ENCODE measurements at places on chromosomes 1 and 21.
A peak's percentile ranks its signal among the peaks of the same experiment; 100 is the strongest.

DNA sequence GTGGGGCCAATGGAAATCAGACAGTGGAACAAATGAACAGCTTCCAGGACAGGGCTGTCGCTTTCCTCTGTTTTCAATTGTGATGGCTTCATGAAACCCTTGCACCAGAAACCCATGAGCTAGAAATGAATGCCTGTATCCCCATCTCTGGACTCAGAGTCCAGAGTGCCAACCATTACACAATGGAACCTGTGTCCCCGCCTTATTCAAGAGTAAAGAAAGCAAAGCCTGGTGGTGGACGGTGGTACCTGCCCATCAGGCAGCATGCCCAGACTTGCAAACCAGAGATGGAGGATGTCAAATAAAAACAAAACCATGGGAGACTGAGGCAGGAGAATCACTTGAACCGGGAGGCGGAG lies 4.4 kb upstream of the CAPN2 start:
- no peak for DNase-seq

DNA sequence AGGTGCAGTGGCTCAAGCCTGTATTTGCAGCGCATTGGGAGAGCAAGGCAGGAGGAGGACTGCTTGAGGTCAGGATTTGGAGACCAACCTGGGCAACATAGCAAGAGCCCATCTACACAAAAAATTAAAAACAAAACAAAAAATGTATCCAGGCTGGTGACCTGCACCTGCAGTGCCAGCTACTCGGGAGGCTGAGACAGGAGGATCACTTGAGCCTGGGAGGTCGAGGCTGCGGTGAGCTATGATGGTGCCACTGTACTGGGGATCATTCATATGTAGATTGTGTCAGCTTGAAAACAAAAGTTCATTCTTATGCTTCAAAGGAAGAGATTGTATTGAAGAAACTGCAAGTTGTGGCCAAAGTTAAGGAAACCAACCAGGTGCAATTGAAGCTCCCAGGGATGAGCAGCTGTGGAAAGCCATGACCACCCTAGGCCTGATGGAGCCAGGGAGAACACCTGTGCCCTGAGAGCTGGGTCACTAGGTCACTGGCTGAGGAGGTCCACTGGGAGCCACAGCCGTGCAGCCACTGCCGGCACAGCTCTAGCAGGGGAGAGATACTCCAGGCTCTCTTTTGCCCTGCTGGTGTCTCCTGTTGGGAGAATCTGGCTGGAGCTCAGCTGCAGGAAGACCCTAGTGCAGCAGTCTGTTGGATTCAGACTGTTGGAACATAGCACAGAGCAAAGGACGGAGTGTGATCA lies 13.3 kb upstream of the BRWD1 start:
- no peak for DNase-seq

- no peak for DNase-seq
Observed at GRCh38 chr1:220565670-220566069, 37.7 kb downstream of the MARK1 start.

GRCh38 chr1:8818325-8818775 lies 910 bp upstream of the RERE start:
- DNase-seq, result no peak

DNA sequence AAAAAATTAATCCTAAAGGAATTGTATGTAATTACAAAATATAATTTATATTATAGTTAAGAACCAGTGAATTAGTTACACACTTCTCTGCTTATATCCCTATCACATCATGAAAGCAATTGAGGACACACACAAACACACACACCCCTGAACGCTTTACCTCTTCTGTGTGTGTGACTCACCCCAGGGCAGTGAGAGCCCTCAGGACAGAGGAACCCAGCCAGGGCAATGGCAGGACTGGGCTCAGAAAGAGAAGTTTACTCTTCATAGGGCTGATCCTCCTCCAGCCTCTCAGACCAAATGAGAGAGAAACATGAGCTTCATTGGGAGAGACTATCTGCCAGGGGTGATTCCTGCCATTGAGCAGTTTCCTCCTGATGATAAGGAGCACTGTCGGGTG lies 38.1 kb downstream of the SLC44A3 start:
- no peak for DNase-seq

- no peak for DNase-seq
Observed at GRCh38 chr21:44858791-44859190, 14.7 kb downstream of the PTTG1IP start.

- no peak for DNase-seq
Observed at GRCh38 chr1:110668549-110668948, 6.2 kb downstream of the KCNA3 start.

- no peak for DNase-seq
Observed at GRCh38 chr1:231070758-231071444, 30.8 kb upstream of the FAM89A start.

DNA sequence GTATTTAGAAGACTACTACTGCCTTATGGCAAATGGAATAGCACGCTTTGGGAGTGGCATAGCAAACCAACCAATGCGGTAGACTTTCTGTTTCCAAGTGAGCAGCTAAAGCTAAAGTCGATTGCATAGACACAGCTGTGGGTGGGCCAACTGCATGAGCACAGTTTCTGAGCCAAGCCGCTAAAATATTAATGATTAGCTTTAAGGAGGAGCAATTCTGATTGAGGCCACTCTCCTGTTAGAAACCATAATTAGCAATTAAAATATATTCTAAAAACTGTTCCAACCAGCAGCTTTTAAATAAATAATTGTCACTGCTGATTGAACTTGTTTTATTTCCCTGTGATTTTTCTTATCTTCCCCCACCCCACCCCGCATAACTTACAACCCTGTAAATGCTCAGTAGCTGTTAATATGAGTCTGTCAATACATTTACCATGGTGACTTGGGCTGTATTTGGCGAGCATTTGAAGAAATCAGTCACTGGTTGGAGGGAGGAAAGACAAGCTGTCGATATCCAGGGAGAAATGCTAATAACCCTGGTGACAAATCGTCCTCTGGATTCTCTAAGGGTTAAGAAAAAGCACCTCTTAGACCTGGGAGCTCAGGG lies 32.2 kb downstream of the RNF220 start:
- DNase-seq, result no peak

DNA sequence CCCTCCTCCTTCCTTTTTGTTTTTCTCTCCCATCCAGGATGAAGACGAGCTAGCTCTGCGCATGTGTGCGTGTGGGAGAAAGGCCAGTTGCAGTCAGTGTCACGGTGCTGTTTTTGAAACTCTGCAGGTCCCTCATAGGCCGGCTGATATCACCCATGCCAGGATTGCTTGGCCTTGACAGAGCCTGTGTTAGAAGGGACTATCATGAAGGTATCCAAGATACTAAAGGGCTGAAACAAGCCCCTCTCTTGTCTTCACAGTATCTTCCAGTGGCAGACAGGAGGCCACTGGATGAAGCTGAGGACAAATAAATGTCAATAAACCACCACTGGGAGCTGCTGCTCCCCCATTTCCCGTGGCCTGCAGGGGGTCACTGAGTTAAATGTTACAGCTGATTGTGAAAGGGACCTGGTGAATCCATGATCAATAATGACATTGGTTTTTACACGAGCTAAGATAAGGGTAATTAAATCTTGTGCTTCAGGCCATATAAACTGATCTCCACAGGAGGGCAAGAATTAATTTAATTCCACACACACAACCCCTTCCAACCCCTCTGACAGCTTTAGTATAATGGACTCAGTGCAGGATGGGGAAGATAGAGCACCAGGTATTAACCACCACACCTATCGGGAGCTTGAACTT lies 64.6 kb upstream of the TARBP1 start:
- no peak for DNase-seq

DNA sequence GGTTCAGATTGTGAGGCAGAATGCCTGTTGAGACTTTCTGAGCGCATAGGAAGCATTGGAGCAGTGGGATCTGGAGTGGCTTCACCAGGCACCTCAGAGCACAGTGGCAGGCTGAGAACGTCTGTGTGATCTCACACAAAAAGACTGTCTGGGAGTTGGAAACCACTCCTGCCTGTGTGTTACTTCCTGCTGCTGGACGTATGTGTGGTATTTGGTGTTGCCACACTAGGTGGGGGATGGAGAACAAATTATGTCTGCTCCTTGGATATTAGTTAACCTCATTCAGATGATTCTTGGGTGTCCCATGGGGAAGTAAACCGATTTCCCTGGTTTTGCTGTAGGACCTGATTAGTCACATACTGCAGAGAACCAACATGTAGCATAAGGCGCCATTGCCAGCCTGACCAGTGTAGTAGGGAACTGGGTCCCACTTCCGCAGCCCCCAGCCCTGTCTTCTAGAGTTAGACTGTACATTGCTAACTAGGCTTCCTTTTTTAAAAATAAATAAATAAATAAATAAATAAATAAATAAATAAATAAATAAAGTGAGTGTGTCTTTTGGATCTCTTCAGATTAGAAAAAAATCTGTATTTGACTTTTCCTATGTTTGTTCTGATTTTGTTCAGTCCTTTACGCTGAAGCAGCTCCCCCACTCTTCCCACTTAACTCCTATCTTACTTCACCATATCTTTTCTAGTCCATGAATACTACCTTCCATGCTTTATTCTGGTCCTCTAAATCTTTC lies 26.9 kb downstream of the UCK2 start:
- DNase-seq, result no peak

- DNase-seq, result no peak
Observed at GRCh38 chr1:121566346-121566745, 381.6 kb downstream of the SRGAP2C start.

DNA sequence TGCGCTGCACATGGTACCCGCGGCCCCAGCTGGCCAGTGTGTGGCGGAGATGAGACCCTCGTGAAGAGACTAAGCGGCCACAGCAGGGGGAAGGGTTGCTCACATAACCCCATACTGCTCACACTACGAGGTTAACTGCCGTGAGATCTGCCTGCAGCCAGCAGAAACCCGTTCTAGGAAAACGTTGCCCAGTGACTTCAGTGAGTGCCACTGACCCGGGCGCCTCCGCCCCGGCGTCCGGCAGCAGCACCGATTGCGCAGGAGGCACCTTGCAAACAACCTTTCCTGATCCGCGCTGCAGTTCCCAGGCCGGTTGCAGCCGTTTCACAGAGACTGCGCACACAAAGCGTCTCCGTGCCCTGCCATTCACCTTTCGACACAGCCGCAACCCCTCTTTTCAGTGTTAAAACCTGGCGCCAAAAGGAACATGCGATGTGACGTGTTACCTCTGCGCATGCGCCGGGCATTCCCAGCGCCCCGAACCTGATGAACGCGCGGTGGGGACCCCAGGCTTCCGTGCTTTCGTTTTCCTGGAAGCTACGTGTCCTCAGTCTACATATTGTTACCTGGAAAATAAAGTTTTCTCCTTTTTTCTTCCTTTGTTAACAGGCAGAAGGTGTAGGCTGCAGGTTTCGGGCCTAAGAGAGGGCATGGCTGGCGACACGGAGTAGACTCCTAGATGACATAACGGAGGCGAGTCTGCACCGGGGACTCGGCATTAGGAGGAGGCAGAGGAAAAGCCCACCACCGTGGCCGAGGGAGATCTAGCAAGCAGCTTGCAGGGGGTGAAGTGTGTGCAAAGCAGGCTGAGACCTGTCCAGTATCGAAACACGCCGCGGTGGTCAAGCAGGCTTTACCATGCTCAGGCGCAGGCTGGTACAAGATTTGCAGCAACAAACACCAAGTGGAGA lies 8.9 kb downstream of the VPS26C start:
- DNase-seq, result no peak

GRCh38 chr1:172851856-172852255 lies 193.0 kb downstream of the FASLG start:
- no peak for DNase-seq

DNA sequence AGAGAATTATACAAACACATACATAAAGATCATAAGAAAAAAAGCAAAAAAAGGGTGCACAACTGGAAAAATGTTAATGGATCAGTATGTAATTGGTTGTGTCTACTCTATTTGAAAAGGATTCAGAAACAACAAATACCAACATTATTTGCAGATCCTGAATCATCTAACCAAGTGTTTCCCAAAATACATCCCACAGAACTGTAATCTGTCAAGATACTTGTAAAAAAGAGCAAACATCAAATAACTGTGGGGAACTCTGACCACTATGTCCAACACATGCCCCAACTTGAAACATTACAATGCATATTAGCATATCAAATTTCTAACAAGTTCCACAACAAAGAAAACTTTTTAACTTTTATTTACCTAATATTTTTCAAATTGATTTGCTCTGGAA lies 22.6 kb downstream of the ANKRD13C start:
- DNase-seq, result no peak

- DNase-seq, result no peak
Observed at GRCh38 chr1:195580988-195581387, 1027.3 kb downstream of the KCNT2 start.

- DNase-seq, result no peak
Observed at GRCh38 chr1:119968601-119969000, 72.3 kb upstream of the ADAM30 start.

DNA sequence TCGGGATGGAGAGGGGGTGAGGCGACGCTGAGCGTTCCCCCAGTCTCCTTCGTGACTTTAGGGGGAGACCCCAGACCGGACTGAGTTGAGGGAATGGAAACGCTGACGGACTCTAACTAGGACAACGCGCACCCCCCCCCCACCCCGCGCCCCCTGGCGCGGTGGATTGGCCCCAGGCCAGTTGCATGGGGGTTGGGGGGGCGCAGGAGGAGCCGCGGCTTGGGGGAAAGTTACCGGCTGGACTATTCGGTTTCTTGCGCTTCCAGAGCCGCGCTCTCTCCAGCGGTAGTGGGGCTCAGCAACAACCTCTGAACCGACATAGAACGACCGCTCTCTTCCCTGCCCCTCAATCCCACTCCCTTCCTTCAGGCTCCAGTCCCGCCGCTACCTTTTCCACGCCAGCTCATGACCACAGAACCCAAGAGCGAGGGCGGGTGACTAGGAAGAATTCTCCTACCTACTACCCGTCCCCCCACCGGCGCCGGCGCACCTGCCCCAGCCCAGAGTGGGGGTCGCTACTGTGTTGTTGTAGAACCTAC lies 694 bp downstream of the ZBTB7B start:
- no peak for DNase-seq

GRCh38 chr1:4308806-4309205 lies 345.6 kb upstream of the AJAP1 start:
- DNase-seq, result no peak

- no peak for DNase-seq
Observed at GRCh38 chr1:73029571-73029970, 747.2 kb upstream of the NEGR1 start.

DNA sequence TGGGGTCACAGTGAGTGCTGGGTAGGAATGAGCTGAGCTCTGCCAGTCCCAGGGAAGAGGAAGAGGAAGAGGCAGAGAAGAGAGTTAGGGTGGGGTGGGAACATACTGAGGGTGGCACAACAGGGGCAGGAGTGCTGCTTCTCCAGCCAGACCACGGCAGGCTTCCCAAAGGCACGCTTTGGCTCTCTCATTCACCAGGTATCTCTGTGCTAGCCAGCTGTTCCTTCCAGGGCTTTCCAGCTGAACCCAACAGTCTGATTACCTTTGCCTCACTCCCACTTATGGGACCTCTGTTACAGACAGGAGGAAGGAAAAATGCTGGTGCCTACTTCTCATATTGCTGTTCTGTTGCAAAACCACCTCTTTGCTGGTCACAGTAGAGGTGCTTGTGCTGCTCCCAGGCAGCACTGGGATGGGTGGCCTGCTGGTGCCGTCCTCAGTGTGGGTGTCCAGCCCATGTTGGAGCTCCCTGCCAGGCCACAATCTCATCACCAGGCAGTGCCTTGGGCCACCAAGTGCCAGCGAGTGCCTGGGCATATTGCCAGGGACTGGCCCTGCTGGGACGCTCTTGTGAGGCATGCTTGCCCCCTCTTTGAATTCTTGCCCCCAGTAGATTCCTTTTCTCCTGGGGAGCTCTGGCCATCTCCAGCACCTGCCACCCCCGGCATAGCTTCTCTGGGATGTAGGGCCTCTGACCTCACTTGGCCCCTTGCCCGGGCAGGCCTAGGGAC lies 2.1 kb downstream of the ADORA1 start:
- peak; percentile 71 for DNase-seq

GRCh38 chr21:31425138-31425537 lies 81.1 kb upstream of the TIAM1 start:
- no peak for DNase-seq

GRCh38 chr1:23521588-23521987 lies 9.4 kb downstream of the E2F2 start:
- no peak for DNase-seq

Measured in chondrocyte (in vitro differentiated cells).